ENCODE measurements at places on chromosomes 2 and 18. TPM values are rescaled to one million over a fixed set of nuclear protein-coding genes. Genes with fewer than 3 reads are reported as not detected.

DNA sequence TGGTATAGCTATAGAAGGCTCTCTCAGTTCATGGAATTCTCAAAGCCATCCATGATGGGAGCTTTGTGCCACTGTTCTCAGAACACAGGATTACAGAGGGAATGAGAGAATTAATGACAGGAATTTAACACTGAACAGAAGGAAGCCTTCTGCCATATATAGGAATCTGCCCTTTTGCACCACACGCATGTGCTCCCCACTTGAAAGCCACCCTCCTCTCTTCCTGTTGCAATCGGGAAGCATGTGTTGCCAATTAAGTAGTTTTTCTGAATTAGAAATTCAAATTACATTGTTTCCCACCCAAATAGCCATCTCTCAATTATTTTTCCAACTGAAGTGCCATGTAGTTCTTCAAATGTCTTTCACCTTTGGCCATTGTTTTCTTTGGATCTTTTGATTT is 71.3 kb downstream of the C1D start:
- DNase-seq: no peak

GRCh38 chr18:57705832-57706595 is 84.4 kb upstream of the NARS1 start:
- DNase-seq: no peak

- peak; percentile 64 for DNase-seq
Measured at GRCh38 chr18:74652392-74652988, 54.8 kb downstream of the ZNF407 start.

GRCh38 chr2:50284188-50284587 is 747.7 kb downstream of the NRXN1 start:
- DNase-seq: no peak

DNA sequence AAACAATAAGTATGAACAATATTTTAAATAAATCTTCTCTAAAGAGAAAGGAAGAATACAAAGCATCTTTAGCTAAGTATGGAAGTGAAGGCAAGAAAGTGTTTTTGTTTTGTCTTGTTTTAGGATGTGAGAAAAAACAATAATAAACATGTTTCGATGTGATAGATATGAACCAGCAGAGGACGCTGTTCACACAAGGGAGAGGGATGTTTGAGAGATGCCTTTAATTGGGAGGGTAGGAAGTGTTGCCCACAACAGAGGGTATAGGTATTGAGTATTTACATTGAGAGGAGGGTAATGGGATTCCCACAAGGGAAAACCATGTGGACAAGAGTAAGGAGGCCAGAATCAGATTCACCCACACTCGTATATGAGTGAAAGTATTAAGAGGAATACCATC is 55.1 kb downstream of the CDH19 start:
- no peak for DNase-seq

DNA sequence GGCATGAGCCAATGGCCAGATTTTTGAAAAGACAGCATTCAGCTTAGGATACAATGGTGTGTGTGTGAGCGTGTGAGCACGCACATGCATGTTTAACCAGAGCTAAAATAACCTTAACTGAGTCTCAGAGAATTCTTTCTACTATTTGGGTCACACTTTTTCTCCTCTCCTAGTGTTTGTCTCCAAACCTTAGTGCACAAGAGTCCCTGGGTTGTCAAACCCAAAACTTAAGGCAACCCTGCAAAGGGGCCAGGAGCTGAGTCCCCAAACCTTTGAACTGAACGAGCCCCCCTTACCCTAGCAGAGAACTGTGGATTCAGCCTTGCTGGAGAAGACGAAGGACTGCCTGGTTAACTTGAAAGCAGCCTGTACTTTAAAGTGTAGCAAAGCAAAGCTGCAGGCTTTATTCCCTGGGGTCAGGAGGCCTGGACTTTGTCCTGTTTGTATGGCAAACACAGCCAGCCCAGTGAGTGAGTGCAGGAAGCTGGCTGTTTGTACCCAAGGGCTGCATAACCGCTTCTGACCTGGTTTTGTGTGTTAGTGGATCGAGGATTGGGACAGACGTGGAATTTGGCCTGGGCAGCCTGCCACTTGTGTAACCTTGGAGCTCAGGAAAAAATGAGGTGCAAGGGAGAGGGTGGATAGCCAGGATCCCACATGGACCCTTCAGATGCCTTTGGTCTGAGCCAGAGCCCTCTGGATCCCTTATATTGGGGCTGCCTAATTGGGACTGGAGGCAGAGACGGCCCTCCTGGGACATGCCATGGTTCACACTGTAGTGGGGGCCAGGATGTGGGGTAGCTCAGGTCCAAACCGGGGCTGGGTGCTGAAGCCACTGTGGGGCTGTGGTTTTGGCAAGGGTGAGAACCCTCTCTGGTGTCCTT is 6.4 kb upstream of the PSMD1 start:
- no peak for DNase-seq

DNA sequence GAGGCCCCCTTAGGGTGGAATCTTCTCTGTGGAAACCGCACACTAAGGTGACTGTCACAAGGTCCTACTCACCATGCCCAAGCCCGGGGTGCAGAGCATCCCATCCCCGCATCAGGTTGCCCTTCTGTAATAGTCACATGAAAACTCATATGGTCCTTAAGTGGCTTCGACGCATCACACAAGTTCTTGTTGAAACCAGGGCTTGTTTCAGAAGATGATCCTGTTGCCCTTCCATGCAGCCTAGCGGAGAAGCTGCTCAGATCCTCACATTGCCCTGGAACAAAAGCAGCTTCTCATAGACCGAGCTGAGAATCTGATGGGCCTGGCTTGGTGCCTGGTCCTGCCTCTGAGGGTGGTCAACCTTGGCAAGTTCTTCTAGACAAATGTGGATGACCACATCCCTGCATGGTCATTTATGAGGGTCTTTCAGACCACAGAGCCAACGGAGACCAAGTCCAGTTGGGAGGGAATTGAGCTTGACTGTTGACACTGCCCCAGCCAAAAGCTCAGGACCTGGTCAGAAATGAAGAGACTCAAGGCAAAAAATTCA is 54.1 kb downstream of the PDCL3 start:
- DNase-seq: no peak

- DNase-seq: no peak
Measured at GRCh38 chr2:1925928-1926327, 181.6 kb upstream of the PXDN start.

GRCh38 chr2:242029422-242030225 is 160.1 kb downstream of the RTP5 start:
- DNase-seq: peak; percentile 20

GRCh38 chr18:28030458-28030857 is 146.5 kb downstream of the CDH2 start:
- no peak for DNase-seq

- peak; percentile 56 for DNase-seq
Measured at GRCh38 chr2:14420851-14421250, 211.7 kb upstream of the LRATD1 start.

DNA sequence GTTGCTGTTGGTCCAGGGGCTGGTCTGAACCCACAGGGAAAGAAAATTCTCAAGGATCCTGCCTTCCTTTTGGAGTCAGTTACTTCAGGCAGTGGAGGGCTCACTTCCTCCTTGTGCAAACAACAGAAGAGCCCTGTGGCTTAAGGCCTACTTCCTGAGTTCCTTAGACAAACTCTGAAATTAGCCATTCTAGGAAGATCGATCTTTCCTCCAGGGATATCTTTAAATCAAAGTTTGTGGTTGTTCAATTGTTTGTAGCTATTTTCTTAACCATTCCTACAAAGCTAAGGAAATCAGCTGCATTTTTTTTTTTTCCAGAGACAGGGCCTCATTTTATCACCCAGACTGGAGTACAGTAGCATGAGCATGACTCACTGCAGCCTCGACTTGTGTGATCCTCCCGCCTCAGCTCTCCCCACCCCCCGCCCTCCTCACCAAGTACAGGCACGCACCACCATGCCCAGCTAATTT is 156.0 kb downstream of the TANC1 start:
- DNase-seq: peak; percentile 94

The PIEZO2 gene
- 0.93 TPM for polyA plus RNA-seq

The NFU1 gene
- polyA plus RNA-seq: 74.3 TPM
